SW480 (cell line): ENCODE measurements at places on chromosomes 6 and 20.

DNA sequence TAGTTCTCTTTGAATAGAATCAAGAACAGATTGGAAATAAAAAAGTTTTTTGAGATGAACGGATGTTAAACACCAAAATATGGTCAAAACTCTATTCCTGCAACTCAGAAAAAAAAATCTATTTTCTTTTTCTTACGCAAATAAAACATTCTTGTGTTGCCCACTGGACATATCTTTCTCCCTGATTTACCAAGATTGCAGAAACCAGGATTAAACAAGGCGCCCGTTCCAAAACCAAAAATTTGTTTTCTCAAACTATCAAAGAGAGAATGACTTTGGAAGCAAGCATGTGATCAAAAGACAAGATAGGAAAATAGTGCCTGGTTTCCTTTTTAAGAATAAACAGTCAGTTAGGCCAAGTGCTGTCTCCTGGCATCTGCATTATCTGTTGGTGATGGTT, 273.1 kb downstream of the CLIC5 start:
- no peak for DNase-seq

GRCh38 chr6:159577564-159577963, 115.5 kb downstream of the SOD2 start:
- DNase-seq = peak; percentile 25

- no peak for DNase-seq
These were observed 560.5 kb upstream of the PTCHD4 start for GRCh38 chr6:48671505-48671904.

DNA sequence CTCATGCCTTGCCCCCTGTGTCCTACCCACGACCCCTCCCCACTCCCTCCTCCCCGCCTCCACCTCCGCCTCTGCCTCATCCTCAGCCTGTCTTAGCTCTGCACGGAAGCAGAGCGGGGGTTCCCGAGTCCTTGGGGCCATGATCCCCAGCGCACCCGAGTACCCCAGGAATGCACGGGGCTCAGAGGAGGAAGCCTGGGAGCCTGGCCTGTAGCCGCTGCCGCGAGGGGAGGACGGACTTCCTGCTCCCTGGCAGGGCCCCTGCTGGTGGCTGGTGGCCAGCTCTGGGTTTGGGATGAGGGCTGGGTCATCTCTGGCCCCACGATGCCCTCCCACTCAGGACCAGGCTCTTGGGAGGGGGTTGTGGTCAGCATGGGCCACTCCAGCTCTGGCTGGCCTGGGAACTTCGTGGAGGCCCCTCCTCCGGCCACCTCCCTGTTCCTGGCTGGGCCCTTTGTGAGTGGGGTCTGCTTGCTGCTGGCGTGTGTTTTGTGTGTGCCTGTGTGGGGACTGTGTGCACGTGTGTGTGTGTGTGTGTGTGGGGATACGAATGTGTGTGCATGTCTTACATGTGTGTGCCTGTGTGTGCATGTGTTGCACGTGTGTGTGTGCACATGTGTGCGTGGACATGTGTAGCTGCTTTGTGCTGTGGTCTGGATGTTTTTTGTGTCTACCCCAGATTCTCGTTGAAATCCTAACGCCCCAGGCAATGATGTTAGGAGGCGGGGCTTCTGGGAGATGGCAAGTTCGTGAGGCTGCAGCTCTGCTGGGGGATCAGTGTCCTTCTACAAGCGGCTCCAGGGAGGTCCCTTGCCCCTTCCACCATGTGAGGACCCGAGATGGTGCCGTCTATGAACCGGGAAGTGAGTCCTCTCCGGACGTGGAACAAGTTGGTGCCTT, 1.3 kb upstream of the RBBP8NL start:
- no peak for DNase-seq

GRCh38 chr20:47851774-47852173, 66.5 kb upstream of the SULF2 start:
- no peak for DNase-seq

DNA sequence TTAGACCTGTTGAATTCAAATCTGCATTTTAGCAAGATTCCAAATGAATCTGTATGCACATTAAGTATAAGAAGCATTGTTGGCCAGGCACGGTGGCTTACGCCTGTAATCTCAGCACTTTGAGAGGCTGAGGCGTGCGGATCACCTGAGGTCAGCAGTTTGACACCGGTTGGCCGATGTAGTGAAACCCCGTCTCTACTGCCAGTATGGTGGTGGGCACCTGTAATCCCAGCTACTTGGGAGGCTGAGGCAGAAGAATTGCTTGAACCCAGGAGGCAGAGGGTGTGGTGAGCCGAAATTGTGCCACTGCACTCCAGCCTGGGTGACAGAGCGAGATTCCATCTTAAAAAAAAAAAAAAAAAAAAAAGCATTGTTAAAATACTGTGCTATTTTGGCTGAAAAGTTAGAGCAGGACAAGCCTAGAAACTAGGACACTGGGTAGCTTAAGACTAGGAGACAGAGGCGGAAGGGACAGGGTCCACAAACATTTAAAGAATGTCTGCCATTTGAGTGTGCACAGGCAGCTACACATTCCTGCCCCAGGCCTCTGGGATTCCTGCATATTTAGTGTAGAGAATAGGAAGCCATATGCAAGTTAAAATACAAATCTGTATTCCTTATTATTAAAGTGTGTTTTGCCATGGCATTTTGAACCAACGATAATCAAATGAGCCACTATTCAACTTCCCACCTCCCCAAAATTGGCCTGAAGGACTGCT, 45.1 kb upstream of the EEF1A1 start:
- peak; percentile 56 for DNase-seq

DNA sequence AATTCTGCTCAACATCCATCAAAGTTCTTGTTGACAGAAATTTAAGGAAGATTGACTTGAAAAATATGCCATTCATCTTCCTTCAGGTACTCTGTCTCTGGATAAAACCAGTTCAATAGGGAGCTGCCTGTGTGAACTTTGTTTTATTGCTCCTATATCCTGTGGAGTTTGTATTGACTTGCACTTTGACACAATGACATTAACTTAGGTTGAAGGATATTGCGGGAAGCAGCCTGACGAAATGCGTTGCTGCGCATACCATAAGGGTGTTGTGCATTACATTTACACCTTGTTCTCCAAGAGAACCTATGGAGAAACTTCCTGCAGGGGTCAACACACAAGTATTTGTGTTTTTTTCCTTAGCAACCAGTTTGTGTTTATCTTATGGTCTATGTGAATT, 185.4 kb upstream of the GRIK2 start:
- no peak for DNase-seq
